Activated T-cell treated with anti-CD3 and anti-CD28 coated beads, Interleukin-2, amount 50 U/mL, for 4 hours (primary cell): ENCODE measurements at places on chromosomes 13 and 19. TPM values are rescaled to one million over a fixed set of nuclear protein-coding genes. Genes with fewer than 3 reads are reported as not detected.

- DNase-seq = no peak
Measured at GRCh38 chr13:99796175-99796819, 175.3 kb downstream of the ZIC5 start.

DNA sequence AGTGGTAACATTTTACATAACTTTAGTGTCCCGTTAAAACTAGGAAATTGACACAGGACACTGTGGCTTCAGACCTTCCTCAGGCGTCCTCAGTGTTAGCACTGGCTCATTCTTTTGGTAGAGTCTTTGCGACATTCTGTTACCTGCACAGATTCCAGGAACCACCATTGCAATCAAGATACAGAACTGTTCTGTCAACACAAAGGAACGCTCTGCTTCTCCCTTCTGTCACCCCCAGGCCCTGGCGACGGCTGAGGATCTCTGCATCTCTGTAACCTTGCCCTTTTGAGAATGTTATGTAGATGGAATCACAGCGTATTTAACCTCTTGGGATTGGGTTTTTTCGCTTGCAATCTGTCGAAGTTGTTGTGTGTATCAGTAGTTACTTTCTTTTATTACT is 22.6 kb downstream of the KDM4B start:
- DNase-seq = no peak

The ACOD1 gene
- total RNA-seq = not detected

DNA sequence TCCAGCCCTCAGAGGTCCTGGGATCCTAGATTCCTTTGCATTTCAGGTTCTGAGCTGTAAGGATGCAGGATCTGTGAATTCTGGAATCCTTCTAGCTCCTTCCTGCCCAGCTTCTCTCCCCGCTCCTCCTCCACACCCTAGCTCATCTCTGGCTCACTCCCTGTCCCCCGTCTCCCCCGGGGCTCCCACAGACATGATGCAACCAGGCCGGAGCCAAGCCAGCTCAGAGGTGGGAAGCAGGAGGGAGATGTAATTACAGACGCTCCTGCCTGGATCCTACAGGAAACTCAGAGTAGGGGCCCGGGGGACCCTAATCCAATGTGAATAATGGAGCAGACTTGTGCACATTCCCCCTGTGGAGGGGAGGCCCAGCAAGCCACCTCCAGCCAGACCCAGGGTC is 4.5 kb downstream of the GNG8 start:
- DNase-seq = no peak

The PDX1 gene
- not detected for total RNA-seq

The ETV2 gene
- total RNA-seq = 1.2 TPM

- no peak for DNase-seq
Measured at GRCh38 chr13:60431108-60431700, 34.2 kb downstream of the TDRD3 start.

The WDR87 gene
- total RNA-seq = not detected

The APOE gene
- 4.9 TPM for total RNA-seq

DNA sequence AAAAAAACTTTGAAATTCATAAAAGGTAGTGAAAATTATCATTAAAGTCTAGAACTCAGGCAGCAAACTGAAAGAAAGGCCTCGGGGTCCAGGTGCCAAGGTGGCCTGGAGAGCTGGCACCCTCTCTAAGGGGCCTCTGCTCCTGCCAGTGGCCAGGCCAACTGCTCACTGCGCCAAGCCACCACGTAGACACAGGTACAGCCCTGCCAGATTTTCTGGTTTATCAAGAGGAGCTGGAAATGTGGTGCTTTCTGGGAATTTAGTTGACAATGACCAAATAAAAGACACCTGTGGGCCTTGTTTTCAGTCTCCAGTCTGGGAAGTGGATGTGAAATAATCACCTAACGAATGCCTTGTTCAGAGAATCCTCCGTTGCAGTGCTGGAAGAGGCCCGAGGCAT is 22.8 kb downstream of the ZNF574 start:
- no peak for DNase-seq

GRCh38 chr19:56538254-56538760 is 441 bp upstream of the ZFP28 start:
- peak; percentile 82 for DNase-seq

DNA sequence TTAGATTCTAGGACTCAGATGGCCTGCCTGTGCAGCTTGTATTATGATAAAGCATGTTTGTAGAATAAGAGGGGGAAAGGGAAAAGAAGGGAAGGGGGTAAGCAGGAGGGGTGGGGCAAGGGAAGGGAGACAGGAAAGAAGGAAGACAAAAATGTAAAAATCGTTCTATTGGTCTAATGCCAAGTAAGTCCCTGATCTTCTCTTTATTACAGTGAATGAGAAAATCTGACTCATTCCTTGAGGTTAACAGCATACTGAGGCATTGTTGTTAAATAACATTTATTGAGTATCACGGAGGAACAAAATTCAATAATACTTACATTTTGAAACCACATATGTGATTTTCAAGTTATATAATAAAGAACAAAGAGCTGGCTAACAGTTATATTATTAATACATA is 1534.7 kb downstream of the OLFM4 start:
- DNase-seq = no peak

The SCEL gene
- not detected for total RNA-seq

GRCh38 chr19:1214299-1214861 is 8.8 kb downstream of the STK11 start:
- no peak for DNase-seq

DNA sequence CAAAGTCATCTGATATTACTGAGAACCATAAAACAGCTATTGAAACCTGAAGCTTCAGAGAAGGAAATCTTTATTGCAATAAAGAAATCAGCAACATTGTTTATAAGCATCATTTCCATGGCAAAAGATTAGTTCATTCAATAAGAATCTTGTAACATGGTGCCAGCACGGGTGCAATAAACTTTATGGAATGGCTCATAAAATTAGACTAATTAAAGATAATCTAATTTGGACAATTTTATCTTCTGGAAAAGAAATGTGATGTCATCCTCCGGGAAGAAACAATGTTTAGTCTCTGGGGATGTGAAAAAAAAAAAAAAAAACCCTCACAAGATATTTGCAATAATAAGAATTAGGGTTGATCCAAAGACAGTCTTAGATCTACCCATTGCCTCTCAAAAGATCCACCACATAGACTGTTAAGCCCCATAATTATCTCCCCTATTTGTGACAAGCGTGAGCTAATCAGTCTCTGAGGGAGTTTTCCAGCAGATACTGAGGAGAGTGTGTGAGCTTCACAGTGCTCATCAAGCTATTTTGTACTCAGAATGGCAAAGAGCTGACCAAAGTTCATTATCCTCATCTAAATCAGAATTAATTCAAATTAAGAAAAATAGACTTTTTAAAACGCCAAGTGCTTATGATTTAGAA is 297.0 kb upstream of the EDNRB start:
- no peak for DNase-seq

GRCh38 chr19:3171894-3172672 is 6.5 kb upstream of the S1PR4 start:
- DNase-seq = no peak

The PLIN4 gene
- total RNA-seq = not detected

GRCh38 chr13:90008707-90009149 is 1338.8 kb upstream of the MIR17HG start:
- no peak for DNase-seq

DNA sequence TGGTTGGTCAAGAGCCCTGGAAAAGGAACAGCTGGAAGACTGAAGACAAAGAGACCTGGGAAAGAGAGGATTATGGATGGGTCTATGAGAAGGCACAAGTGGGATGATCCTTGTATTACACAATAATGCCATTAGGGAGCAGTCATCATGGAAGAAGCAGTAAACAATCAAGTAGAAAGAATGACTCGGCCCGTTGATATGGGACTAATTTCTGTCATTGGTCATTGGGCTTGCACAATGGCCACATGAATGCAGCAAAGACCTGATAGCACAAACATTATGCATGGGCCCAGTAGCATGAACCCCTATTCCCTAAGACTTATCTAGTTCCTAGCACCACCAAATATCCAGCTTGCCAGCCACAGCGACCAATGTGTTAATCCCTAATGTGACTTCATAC is 390.3 kb upstream of the ZNF507 start:
- DNase-seq = no peak

GRCh38 chr19:53545271-53546065 is 7.5 kb downstream of the ZNF331 start:
- DNase-seq = no peak

DNA sequence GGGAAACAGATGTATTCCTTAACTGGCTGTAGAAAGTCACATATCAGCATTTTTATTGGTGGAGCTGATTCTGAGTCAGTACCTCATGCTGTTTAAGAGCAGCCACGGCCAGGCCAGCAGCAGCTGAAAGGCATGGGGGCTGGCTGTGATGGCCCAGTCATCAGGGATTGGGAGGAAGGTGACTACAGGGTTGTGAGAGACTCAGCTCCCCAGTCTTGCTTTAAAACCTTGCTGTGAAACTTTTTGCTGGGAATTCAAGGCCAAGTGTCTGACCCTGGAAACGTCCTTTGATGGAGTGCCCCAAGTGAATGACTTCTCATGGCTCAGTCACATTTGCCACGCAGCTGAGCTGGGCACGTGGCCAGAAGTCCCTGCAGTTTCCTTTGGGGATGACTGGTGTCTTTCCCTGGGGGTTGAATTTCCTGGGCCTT is 39.1 kb upstream of the RNF113B start:
- no peak for DNase-seq

The MAST1 gene
- 0.38 TPM for total RNA-seq

The CFAP97D2 gene
- not detected for total RNA-seq

The PGLYRP2 gene
- not detected for total RNA-seq

DNA sequence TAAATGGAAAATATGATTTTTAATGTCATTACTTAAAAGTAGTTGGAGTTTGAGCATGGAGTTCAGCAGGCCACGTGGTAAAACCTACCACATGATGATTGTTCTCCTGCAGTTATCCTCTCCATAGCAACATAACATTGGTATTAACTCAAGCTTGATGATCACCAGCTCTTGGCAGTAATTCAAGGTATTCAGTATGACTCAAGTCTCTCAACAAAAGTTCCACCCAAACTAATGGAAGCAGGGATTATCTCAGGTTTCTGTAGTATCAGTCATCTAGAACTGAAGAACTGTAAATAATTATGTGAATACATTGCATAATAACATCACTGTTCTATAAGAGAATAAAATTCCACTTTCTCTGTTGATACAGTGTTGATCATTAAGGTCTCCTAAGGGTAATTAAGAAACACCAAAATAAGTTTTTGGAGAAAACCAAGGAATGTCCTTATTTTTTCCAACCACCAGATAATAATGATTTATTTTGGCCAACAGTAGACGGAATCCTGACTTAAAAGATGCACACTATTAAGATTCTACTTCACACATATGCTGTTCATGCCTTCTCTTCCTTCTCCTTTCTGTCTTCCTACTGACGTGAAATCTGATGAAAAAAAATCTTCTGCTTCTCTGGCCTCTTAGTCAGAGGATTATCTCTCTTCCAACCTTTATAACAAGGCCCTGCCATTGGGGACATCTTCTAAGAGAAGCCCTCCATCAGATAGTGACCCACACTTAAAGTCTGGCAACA is 1092.3 kb downstream of the EFNB2 start:
- no peak for DNase-seq

The KIR2DL3 gene
- not detected for total RNA-seq

The ANKLE1 gene
- total RNA-seq = 7.6 TPM

- DNase-seq = no peak
Measured at GRCh38 chr13:58151452-58151851, 519.9 kb downstream of the PCDH17 start.

- no peak for DNase-seq
Measured at GRCh38 chr13:109747524-109747923, 38.9 kb downstream of the IRS2 start.
